ENCODE measurements at places on chromosomes 4 and X. TPM values are rescaled to one million over a fixed set of nuclear protein-coding genes. Genes with fewer than 3 reads are reported as not detected.

GRCh38 chrX:38699121-38699520, 102.1 kb upstream of the MID1IP1 start:
- no peak for DNase-seq

DNA sequence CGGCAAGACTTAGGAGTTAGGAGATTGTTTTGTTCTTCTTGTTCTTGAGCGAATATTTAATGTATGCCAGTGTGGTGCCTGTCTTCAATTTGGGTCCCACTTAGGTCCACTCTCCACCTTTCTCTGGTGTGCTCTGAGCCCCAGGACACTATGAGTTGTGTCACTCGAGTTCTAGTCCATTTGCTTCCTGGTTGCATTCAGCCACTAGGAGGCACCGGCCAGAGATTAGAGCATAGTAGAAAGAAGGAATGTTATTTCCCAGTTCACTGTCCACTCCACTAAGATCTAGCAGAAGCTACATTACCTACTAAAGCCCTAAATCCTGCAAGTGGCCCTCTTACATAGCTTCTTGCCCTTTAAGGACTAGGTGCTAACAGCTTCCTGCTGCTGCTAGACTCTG, 326.9 kb downstream of the NAF1 start:
- no peak for DNase-seq

- no peak for DNase-seq
Measured at GRCh38 chr4:156870861-156871260, 100.7 kb downstream of the PDGFC start.

GRCh38 chr4:181261279-181261678, 981.9 kb upstream of the TENM3 start:
- no peak for DNase-seq

The MAGEA2B gene
- not detected for total RNA-seq

DNA sequence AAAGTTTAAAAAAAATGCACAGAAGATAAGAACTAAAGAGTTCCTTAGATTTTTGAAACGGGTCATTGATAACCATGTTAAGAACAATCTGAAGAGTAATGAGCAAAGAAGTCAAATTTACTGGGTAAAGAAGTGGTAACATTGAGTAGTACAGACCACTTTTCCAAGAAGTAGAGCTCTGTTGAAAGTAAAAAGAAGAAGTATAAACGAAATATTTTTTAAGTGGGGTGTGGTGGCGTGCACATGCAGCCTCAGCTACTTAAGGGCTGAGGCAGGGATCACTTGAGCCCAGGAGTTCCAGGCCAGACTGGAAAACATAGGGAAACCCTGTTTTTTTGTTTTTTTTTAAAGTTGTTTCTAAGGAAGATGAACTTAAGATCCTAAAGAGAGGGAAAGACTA, 68.5 kb downstream of the UBA6 start:
- no peak for DNase-seq

The ENOX2 gene
- 8.8 TPM for total RNA-seq

- no peak for DNase-seq
Measured at GRCh38 chr4:186760576-186760975, 36.9 kb upstream of the FAT1 start.

DNA sequence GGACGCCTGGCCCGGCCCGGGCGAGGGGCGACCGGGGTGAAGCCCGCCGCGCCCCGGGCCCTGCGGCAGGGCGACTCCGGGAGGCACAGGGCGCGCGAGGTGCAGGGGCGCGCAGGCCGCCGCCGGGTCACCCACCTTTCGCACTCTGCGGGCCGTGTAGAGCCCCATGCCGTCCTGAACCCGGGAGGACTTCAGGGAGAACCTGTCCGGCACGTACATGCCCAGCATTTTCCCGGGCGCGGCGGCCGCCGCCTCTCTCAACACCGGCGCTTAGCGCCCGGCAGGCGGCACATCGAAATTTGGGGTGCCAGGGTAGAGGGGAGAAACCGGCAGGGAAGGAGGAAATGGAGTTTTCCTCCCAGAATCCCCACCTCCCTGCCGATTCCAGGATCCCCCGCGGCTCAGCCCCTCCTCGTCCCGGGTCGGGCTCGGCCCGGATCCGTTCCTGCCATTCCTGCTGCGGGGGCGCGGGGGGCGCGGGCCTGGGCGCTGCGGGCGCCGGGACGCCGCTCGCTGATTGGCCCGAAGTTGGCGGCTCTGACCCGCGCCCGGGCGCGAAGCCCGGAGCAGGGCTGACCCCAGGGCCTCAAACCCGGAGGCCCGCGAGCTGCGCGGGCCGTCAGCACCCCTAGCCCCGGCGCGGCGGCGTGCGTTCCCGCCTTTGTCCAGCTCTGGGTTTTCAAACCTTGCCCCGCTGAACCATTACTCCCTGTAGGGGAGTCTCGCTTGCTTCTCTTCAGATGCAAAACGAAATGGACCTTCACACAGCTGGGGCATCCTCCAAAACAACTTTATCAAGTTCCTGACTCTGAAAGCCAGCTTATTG, at the start of gene PRDM5:
Gene PRDM5, minus strand, starts transcription at position 346 of the 826 bp plus-strand sequence. Its CDS starts 118 bp downstream, at position 228.
- no peak for DNase-seq

DNA sequence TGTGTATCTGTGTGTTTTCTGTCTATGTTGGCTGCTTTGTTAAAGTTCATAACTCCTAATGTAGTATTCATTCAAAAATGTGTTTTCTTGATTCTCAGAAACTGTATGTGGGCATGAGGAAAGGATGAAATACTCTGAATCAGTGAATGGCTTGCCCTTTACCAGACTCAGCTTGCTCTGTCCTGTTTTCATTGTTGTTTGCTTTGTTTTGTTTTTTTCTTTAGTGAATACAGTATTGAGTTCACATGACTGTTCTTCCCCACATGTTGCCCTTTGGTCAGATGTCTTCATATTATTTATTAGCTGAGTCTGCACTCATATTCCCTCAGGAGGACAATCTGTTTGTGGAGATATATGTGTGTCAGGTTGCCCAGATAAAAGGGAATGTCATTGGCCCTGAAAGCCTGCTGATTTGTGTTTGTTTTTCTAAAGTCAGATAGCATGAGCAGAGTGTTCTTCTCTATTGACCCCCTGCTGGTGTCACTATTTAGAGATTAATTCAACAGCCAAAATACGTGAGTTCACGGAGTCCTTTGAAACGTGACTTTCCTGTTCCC, 1184.4 kb downstream of the RPA4 start:
- DNase-seq = no peak

The CXCL6 gene
- 13.8 TPM for total RNA-seq
